ENCODE measurements at places on chromosomes 6 and 20.

GRCh38 chr20:50196248-50196647 is 5.6 kb downstream of the CEBPB start:
- DNase-seq: no peak

- no peak for DNase-seq
These were observed 192.0 kb downstream of the ALDH8A1 start for GRCh38 chr6:134757911-134758361.

- no peak for DNase-seq
These were observed 17.9 kb upstream of the MAP7 start for GRCh38 chr6:136568129-136568528.

DNA sequence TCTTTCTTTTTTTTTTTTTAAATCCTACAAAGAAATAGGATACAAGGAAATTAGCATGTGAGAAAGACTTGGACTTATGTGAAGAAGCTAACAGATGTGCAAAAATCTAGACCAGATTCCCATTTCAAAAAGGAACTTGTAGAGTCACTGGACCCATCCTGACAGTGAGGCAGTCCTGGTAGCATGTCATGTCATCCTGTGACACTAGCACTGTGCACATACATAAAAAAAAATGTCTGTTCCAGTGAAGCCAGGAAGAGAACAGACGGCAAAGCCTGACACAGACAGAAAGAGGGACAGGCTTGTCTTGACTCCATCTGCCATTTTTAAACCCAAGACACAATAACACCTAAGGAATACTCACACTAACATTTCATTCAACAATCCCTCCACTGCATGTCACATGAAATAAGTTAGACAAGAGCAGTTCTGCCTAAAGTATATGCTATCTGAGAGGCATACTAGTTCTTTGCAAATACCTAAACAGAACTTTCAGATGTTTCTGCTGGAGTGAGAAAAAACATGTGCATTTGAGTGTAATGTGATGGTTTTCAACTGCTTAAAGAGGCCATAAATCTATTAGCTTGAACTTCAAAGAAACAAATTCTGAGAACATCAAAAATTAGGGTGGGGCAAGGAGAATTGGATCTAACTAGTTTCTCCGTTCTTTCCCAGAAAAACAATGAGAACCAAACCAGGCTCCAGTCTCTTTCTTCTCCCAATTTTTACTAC is 159.6 kb downstream of the BACH2 start:
- no peak for DNase-seq

DNA sequence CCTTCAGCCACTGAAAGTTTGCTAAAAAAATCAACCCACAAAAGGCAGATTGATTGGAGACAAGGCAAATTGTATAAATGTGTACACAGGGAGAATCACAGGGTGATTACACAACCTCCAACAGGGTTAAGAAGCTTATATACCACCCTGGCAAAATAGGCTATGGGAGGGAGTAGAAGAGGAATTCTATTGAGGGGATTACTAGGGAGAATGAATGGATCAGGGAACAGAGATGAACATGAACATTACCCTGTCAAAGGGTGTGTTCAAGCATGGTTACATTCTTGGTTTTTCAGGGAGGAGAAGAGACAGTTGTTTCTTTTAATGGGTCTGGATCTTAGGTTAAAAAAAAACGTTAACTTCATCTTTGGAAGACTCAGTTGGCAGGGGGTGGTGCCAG is 5.1 kb upstream of the MRS2 start:
- no peak for DNase-seq

- peak; percentile 90 for DNase-seq
These were observed 584.1 kb upstream of the FLRT3 start for GRCh38 chr20:14921513-14921912.

- DNase-seq: peak; percentile 42
These were observed 112.1 kb downstream of the ASXL1 start for GRCh38 chr20:32470025-32470861.
